Kidney capillary endothelial cell (primary cell): ENCODE measurements at places on chromosomes 1 and 21.

DNA sequence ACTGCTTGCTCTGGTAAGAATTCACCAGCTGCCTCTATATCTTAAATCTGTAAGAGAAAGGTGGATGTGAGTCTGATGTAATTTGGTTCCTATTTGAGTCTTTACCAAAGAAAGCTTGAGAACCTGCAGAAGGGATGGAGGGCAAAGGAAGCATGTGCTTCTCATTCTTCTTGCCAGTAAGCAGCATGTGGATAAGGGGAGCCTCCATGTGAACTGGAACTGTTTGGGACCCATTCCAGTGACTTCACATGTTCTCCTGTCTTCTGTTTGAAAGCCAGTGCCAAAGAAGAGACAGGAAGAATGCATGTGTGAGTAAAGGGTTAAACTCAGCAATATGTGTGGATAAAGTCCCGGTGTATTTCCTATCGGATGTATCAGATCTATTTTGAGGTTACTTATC lies 119.6 kb upstream of the ADGRL2 start:
- DNase-seq = no peak

- DNase-seq = no peak
Observed at GRCh38 chr1:7931446-7931812, 9.2 kb downstream of the TNFRSF9 start.

DNA sequence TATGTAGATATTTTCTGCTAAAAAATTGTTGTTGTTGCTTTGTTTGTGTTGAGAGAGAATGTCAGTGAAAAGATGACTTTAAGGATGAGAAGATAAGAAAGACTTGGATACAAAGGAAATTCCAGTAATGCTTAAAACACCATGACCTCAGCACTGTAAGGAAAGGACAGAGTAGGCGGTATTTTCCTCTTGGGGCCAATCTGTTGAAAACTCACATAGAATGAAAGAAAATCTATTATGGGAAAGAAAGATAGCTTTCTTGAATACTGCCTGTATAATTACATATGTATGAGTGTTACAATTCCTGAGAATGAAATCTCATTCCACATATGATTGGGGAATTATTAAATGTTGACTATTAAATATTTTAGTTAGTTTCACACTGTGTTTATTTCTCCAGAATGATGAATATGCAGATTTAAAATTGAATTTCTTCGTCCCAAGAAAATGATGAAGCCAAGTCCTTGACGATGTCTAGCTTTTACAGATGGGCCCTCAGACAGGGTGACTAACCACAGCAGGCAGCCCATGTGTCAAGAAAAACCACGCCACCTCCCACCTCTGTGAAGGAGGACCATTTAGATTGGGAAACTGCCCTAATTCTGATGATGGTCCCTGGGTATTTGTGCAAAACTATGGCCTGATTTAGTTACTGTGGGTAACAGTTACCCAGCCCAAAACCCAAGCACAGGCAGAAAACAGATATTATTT lies 49.7 kb upstream of the LMO4 start:
- DNase-seq = no peak

DNA sequence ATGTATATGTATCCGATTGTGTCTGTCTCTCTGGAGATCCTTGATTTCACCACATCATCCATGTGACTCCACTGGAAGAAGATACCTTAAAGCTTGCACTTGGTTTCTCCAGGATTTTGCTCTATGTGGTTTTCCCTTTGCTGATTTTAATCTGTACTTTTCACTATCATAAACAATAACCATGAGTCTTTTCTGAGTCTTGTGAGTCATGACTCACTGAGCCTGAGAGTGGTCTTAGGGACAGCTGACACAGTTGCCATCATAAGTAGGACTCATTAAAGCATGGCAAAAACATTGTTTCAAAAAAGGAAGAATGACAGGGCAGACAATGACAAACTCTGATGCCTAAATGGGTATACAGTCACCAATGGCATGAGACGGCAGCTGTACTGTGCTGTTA lies 226.2 kb downstream of the AKT3 start:
- DNase-seq = peak; percentile 80

GRCh38 chr1:176557543-176558258 lies 94.7 kb downstream of the PAPPA2 start:
- DNase-seq = no peak

GRCh38 chr1:115652236-115652788 lies 10.5 kb downstream of the VANGL1 start:
- DNase-seq = no peak
